Transverse colon (tissue), 4 donors: ENCODE measurements at places on chromosomes 16 and 17. TPM values are rescaled to one million over a fixed set of nuclear protein-coding genes. Genes with fewer than 3 reads are reported as not detected.

Gene IQCK
- 8.3 TPM for total RNA-seq

Gene SCN4A
- total RNA-seq, result 0.48 TPM

Gene TAC4
- not detected for total RNA-seq

Gene KATNIP
- 29.9 TPM for total RNA-seq

Gene CRHR1
- total RNA-seq, result not detected

- peaks cover 32% of the 10 kb centered on the region for H3K4me1 ChIP-seq
- H3K27ac ChIP-seq, result no peak overlapping the region
- no peaks in the 10 kb centered on the region for H3K27me3 ChIP-seq
- H3K4me3 ChIP-seq, result no peak overlapping the region
- no peaks in the 10 kb centered on the region for H3K36me3 ChIP-seq
These were observed 20.0 kb downstream of the NUFIP2 start for GRCh38 chr17:29273924-29274323.

- H3K36me3 ChIP-seq, result no peaks in the 10 kb centered on the region
- no peak overlapping the region for H3K4me3 ChIP-seq
- no peaks in the 10 kb centered on the region for H3K4me1 ChIP-seq
- no peak for DNase-seq
- H3K27me3 ChIP-seq, result no peaks in the 10 kb centered on the region
These were observed 1226.0 kb downstream of the CDH8 start for GRCh38 chr16:60810250-60810649.

GRCh38 chr17:82956726-82957468, 117.1 kb upstream of the ZNF750 start:
- no peak for DNase-seq
- no peak overlapping the region for H3K27ac ChIP-seq
- H3K4me1 ChIP-seq, result no peaks in the 10 kb centered on the region
- H3K27me3 ChIP-seq, result no peaks in the 10 kb centered on the region
- H3K4me3 ChIP-seq, result no peak overlapping the region

DNA sequence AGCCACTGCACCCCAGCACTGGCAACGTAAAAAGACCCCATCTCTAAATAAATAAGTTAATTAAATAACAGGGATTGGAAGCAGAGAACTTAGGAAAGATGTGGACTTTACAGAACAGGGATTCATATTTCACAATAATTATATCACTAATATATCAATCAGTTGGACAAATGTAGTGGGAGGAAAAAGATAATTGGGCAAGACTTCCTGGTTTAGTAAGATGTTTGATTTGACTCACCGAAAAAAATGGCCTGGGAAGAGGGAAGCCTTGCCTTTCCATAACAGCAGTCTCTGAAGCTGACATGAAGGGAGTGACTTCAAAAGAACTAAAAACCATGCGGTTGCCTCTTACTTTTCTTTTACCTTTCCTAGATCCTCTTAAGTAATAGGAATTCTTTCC, 15.2 kb upstream of the C17orf78 start:
- no peaks in the 10 kb centered on the region for H3K36me3 ChIP-seq
- no peak overlapping the region for H3K27ac ChIP-seq
- peaks cover 20% of the 10 kb centered on the region for H3K4me1 ChIP-seq
- DNase-seq, result no peak

DNA sequence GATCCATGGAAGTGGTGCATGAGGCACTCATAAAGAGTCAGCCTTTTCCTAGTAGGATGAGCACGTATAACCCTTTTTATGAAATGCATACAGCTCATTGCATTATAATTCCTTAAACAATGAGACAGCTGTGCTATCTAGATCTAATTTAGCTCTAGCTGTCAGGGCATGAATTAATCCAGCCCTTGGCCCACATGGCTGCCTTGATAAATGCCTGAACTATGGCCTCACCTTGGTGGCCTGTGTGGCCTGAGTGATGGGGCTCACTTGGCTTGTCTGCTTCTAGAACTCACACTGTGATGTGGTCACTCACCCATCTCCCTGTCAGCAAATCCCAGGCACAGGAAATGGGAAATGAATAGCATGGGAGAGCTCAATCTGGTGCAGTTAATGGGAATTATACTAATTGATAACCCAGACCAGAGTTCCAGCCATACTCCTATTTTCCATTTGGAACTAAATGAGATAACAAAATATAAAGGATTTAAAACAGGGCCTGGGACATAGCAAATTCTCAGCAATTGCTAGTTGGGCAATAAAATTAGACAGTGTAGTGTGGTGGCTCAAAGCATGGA, 153.6 kb downstream of the HS3ST2 start:
- DNase-seq, result no peak
- no peaks in the 10 kb centered on the region for H3K27me3 ChIP-seq
- H3K4me3 ChIP-seq, result no peak overlapping the region
- no peaks in the 10 kb centered on the region for H3K36me3 ChIP-seq
- no peak overlapping the region for H3K27ac ChIP-seq
- no peaks in the 10 kb centered on the region for H3K4me1 ChIP-seq

DNA sequence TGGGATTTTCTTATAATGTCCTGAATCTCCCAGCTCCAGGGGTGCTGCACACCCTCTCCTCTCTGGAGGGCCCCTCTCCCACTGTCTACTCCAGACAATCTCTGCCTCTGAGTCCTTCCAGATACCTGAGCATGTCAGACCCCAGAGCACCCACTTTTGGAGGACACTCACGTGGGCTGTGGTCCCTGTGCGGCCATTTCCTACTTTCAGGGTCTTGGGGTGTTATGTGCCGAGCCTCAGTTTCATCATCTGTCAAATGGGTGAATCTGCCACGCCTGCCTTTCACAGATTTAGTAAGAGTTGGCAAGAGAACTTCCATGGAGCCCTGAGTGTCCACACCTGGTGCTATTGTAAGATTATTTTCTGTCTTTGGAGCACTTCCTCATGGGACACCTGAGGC, 3.7 kb upstream of the FOXL1 start:
- peaks cover 100% of the 10 kb centered on the region for H3K27me3 ChIP-seq
- H3K27ac ChIP-seq, result no peak overlapping the region
- H3K4me1 ChIP-seq, result peaks cover 9% of the 10 kb centered on the region
- no peak for DNase-seq
- no peak overlapping the region for H3K4me3 ChIP-seq

GRCh38 chr16:85767531-85767930, 16.6 kb upstream of the C16orf74 start:
- no peak for DNase-seq
- no peaks in the 10 kb centered on the region for H3K36me3 ChIP-seq
- no peak overlapping the region for H3K27ac ChIP-seq
- no peaks in the 10 kb centered on the region for H3K4me1 ChIP-seq
- H3K27me3 ChIP-seq, result peaks cover 7% of the 10 kb centered on the region
- no peak overlapping the region for H3K4me3 ChIP-seq

DNA sequence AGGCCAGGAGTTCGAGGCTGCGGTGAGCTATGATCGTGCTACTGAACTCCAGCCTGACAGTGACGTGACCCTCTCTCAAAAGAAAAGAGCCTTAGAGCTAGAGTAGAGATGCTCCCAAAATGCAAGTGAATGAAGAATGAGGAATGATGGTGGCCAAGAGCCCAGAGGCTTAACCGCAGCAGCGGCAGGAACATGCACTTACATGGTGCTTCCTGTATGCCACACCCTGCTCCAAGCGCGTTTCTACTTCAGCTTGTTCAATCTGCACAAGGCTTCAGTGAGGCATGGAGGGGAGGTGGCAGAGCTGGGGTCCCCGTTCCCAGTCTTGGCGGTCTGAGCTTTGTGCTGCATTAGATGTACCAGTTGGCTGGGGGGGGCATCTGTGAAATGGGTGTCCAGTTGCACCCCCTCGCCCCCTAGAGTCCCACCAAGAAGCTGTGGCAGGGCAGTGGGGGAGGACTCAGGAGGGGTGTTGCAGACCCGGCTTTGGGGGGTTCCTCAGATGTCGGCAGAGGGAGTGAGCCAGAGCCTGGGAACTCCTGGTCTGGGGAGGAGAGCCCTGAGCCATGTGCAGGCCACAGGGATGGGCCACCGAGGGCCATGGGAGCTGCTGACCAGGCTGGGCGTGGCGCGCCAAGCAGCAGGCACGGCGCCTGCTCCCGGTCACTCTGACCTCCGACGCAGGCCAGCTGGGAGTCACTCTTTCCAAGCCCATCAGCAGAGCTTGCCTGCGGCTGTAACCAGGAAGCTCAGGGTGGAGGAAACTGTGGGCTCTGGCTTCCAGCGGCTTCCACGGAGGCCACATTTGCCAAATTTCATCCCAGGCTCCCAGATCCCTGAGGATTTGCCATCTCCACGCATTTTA, 260.1 kb downstream of the PARN start:
- DNase-seq, result no peak
- H3K4me3 ChIP-seq, result no peak overlapping the region
- H3K27me3 ChIP-seq, result no peaks in the 10 kb centered on the region
- no peaks in the 10 kb centered on the region for H3K4me1 ChIP-seq
- no peaks in the 10 kb centered on the region for H3K36me3 ChIP-seq
